Ureter (tissue), 1 donor: ENCODE measurements at places on chromosomes 13 and 19. TPM values are rescaled to one million over a fixed set of nuclear protein-coding genes. Genes with fewer than 3 reads are reported as not detected.

DNA sequence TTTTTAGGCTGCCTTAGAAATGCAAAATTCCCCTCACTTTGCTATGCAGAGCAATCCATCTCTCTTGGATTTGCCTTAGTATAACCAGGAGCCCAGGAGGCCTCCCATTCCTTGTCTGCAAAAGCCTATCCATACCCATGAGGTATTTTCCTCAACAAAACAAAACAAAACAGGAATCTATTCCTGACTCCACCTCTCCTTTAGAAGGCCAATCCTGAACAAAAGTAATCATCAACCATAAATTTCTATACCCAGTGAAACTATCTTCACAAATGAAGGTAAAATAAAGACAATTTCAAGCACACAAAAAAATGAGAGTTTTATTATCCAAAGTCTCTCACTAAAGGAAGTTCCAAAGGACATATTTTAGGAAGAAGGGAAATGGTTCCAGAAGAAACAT, 365.7 kb downstream of the KCNRG start:
- no peak for DNase-seq

DNA sequence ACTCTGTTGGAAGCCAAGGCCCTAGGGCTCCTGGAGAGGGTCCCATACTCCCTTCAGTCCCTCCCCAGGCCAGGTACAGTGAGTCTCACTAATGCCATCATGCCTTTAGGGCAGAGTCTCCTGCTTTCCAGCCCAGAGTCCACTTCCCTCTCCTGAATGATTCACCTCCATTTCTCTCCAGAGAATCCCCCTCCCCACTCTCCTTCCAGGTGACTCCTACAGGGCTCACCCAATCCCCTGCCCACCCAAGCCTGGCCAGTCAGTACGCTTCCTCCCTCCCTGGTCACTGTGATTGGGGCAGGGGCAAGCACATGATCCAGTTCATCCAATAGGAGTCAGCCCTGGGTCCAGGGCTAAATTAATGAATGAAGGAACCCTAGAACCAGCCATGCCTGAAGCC, 35.0 kb upstream of the PNMA8B start:
- no peak for DNase-seq

GRCh38 chr13:41460930-41461329, 3.6 kb downstream of the RGCC start:
- DNase-seq = no peak

WIZ gene
- 42.3 TPM for total RNA-seq

GJB2 gene
- total RNA-seq = 4.9 TPM

FAM216B gene
- not detected for total RNA-seq
